ENCODE measurements at places on chromosomes 4 and X.

GRCh38 chrX:108347800-108348199 lies 90.4 kb downstream of the COL4A6 start:
- no peak for DNase-seq

GRCh38 chr4:48129307-48130014 lies 4.6 kb downstream of the TXK start:
- peak; percentile 42 for DNase-seq

DNA sequence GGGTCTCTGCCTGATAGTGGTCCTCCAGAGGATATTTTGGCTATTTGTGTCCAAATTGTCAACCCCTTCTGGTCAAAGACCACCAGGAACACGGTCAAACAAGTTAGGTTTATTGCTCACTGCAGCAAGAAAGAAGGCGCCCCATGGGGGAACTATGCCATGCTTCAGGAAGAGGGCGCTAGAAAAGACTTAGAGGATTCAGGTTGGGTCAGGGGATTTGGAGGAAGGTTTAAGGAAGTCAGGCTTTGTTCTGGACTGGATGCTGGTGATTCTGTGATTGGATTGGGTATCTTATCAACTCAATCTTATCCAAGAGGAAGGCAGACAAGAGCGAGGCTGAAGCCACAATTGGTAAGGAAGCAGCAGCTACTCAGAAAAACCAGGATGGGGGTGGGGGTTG lies 14.3 kb upstream of the ELF4 start:
- DNase-seq = no peak

DNA sequence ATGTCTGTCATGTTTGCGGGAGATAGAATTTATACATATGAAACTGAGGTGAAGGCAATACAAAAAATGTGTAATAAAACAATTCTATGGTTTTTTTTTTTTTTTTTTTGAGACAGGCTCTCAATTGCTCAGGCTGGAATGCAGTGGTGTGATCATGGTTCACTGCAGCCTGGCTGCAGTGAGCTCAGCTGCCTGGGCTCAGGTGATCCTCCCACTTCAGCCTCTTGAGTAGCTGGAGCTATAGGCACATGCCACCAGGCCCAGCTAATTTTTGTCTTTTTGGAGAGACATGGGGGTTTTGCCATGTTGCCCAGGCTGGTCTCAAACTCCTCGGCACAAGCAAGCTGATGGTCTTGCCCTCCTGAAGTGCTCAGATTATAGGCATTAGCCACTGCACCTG lies 10.1 kb downstream of the RADX start:
- DNase-seq = no peak

DNA sequence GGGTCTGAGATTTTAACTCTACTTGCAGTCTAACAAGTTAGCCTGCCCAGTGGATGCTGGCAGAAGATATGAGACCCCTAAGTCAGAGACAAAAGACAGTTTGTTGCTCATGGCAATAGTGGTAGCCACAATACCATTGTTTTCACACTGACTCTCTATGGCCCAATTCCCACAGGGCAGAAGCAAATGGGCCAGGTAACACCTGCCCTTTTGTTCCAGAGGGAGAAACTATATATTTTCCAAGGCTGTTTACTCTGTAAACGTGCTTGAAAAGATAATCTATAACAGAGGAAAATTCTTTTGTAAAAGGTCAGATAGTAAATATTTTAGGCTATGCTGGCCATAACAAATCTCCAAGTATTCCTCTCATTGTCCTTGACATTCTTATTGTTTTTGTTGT lies 57.2 kb upstream of the NPNT start:
- no peak for DNase-seq

DNA sequence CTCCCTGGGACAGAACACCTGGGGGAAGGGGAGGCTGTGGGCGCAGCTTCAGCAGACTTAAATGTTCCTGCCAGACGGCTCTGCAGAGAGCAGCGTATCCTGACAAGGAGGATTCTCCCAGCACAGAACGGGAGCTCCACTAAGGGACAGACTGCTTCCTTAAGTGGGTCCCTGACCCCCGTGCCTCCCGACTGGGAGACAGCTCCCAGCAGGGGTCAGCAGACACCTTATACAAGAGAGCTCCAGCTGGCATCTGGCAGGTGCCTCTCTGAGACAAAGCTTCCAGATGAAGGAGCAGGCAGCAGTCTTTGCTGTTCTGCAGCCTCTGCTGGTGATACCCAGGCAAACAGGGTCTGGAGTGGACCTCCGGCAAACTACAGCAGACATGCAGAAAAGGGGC lies 44.5 kb upstream of the FAAH2 start:
- DNase-seq = no peak

DNA sequence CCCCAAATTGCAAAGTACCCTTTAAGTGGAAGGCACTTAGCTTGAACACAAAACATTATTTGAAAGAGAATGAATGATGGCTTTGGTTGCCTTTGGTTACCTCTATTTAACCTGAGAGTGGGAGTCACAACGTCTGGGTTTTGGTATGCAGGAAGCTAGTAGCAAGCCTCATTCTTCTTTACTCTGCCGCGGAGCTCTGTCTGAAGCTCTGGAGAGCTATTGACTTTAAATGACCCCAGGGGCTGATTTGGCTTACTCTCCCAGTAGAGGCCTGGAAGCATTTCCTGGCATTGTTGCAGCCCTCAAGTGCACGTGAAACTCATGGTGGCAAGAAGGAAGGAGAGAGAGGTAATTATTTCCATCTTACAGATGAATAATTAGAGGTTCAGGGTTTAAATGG lies 81.8 kb upstream of the MAGEA4 start:
- no peak for DNase-seq

DNA sequence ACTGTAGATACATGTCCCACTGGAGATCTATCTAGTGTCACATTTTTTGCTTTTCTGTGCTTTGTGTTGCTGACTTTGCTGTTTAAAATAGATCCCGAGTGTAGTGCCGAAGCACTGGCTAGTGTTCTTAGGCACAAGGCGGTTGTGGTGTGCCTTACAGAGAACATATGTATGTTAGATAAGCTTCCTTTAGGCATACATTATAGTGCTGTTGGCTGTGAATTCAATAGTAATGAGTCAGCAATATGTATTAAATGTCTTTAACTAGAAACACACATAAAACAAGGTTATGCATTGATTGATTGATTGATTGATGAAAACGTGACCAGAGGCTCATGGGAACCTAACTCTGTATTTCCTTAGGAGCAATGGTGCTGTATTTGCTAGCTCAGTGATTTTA lies 56.2 kb downstream of the COX7B2 start:
- no peak for DNase-seq

DNA sequence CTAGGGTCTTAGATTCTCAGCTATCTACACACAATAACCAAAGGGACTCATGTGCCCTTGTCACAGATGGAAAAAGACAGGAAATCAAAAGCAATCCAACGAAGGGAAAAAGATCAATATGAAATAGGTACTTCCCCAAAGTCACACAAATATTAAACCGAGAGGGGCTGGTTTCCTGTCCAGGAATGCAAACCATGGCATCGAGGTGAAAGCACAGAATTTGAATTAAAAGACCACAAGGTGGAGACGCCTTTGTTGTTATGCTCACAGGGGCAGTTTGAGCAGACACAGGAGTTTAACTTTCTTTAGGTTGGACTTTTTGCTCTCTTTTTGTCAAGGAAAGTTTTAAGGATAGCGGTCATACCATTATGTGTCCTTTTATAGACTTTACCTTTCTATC lies 14.3 kb downstream of the H2BW1 start:
- no peak for DNase-seq

- DNase-seq = no peak
These were observed 3.1 kb upstream of the C4orf17 start for GRCh38 chr4:99507762-99508161.

- no peak for DNase-seq
These were observed 373 bp downstream of the ELOVL6 start for GRCh38 chr4:110198049-110198434.

DNA sequence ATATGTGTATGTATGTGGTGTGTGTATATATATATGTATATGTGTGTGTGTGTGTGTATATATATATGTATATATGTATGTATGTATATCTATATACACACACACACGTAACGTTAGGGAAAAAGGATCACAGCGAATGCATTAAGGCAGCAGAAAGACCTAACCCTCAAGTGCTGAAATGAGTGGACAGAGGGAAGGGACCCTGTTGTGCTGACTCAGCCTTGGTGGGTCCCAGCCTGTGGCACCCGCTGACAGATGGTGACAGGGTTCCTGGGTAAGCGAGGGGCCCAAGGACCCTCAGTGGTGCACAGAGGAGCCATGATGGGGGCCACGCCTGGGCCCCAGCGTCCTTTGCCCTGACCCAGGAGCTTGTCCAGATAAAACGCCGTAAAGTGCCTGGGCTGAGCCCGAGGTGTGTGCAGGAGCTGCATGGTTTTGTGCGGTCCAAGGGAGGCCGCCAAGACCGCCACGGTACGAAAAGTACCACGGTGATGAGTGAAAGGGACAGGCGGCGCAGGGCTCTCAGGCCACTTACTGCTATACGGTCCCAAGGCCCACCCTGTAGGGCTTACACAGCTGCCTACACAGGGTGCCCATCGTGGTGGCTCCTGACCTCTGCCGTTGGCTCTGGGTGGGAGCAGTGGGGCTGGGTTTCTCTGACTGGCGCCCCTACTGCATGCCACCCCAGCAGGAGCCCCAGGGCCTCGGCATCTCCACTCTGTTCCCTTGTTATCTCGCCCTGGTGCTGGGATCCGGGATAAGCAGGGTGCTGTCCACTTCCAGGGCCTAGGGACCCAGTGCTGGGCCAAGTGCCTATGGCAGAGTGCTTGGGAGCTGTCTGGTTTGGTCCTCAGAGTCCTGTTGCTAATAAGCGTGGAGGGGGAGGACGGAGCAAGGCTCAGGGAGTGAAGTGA lies 10.0 kb downstream of the SH3BP2 start:
- DNase-seq = no peak

DNA sequence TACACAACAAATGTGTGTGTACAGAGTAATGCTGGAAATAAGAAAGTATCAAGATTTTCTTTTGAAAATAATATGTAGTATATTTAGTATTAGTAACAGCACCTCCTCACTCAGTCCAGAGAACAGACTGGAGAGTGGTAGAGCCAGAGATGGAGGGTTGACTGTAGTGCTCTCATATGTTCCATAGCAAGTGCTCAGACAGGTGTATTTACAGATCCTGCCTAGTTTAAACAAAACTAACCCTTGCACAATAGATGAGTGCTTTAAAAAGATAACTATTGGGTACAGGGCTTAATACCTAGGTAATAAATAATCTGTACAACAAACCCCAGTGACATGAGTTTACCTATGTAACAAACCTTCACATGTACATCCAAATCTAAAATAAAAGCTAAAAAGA lies 381.0 kb upstream of the EMCN start:
- DNase-seq = no peak

DNA sequence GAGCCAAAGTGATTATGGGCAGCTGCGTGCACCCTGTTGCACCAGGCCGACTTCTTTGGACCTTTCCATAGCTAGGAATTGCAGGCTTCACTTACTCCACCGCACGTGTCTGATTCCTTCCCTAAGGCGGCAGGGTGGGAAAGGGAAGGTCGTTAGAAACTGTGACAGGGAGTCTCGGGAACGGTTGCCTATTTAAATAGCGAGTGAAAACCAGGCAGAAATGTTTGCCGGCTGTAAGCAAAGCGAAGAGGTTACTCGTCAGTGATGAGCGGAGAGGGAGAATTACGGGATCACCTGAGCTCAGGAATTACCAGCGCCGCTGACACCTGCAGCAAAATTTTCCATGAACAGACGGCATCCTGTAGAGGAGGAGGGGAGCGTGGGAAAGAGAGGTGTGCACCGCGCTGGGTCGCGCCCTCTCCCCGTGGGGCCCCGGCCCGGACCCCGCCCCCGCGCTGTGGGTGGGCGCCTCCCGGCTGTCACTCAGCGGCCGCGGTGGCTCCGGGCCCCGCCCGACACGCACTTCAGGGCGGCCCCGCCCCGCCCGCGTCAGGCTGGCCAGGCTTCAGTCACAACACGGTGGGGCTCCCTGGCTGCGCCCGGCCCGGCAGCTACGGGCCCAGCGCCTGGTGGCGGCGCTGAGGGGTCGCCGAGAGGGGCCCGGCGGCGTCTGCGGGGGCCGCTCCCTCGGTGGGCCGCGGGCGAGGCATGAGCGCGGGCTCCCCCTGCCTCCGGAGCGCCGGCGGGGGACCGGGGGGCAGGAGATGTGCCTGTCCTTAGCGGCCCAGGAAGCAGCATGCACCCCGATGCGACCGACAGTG lies at the start of gene SNX25:
TSS of gene SNX25 (plus strand) at position 568 of the 821 bp plus-strand sequence. CDS start at position 797, 229 bp downstream.
- peak; percentile 88 for DNase-seq

DNA sequence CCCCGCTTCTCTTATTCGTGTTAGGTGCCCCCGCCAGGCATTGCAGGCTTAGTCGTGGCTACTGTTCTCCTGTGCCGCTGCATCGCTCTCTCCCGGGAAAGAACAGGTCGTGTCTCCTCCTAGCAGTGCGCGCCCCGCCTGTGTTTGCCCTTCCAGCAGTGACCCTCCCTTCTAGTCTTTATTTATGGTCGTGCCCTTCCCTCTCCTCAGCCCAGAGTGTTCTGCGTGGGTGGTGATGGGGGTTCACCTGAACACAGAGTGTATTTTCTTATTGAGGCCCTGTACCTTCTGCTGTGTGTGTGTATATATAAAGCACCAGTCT lies 15.2 kb downstream of the USP11 start:
- no peak for DNase-seq

GRCh38 chr4:144399927-144400326 lies 246.0 kb upstream of the HHIP start:
- no peak for DNase-seq

All from stimulated activated naive CD4-positive, alpha-beta T cell treated with Interleukin-2 at 50 U/mL for 16 hours (primary cell).